ENCODE measurements at places on chromosomes 1 and 21.

DNA sequence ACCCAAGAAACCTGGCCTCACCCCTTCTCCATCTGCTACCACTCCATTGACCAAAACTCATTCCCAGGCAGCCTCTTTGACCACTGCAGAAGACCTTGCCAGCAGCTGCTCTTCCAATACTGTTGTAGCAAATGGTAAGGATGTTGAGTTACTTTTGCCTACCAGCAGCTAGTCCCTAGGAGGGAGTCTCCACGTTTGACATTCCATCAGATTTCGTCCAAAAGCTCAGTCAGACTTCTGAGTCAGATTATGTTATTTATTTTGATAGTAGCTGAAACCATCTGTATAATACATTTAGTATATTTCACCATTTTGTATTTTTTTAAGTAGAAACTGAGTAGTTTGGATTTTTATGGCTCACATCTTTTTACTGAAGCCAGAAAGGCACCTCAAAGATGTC, 51.5 kb upstream of the WNT2B start:
- DNase-seq: no peak

GRCh38 chr1:19442154-19443096, 42.9 kb downstream of the CAPZB start:
- no peak for DNase-seq

GRCh38 chr1:222441066-222441465, 106.8 kb downstream of the HHIPL2 start:
- no peak for DNase-seq

DNA sequence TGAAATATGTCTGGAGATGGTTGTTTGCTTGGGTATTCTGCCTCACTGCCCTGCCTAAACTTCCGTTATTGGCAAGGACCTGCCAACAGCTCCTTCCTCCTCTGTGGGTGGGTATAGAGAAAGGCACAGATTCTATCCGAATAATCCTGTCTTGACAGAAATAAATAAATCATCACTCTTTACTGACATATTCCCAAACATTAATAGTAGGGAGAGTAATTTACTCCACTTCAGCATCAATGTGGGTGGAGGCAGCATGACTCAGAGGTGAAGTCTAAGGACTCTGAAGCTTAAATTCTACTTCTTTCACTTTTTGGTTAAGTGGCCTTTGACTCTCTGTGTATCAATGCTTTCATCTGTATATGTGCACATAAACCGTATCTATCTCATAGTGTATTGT, 2.9 kb downstream of the CD84 start:
- no peak for DNase-seq

GRCh38 chr1:119419109-119419508, 4.2 kb downstream of the HSD3B2 start:
- DNase-seq: no peak

DNA sequence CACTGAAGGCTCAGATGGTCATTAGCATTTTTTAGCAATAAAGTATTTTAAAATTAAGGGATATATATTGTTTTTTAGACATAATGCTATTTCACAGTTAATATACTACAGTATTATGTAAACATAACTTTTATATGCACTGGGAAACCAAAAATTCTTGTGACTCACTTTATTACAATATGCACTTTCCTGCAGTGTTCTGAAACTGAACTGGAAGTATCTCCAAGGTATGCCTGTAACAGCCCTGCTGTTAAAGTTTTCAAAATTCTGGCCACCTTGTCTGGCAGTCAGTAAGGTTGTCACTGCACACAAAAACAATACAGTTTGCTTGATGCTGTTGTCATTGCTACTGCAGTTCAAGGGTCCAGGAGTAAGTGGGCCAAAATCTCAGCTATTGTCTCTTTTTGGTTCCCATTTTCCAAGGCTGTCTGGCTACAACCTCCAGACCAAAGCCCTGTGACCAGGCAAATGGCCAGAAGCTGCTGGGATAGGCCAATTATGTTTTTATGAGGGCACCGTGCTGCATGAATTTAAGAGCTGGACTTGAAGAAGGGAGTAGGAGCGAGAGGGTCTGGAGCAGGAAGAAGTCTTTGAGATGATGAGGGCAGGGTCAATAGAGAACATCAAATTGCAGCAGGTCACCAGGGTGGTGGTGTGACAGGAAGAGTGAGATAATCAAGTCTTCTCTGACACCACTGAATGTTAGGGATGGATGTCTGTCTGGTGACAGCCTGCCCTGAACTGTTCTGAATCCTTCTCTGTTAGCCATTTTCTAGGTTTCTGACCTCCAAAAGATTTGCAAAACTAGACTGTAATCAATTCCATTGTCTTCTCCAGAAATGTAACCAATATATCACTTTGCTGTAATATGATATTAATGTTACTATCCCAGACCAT, 82.3 kb upstream of the CACHD1 start:
- no peak for DNase-seq

- DNase-seq: no peak
Measured at GRCh38 chr1:211247921-211248320, 11.2 kb upstream of the RCOR3 start.

GRCh38 chr1:90936731-90937130, 85.1 kb downstream of the ZNF644 start:
- no peak for DNase-seq

DNA sequence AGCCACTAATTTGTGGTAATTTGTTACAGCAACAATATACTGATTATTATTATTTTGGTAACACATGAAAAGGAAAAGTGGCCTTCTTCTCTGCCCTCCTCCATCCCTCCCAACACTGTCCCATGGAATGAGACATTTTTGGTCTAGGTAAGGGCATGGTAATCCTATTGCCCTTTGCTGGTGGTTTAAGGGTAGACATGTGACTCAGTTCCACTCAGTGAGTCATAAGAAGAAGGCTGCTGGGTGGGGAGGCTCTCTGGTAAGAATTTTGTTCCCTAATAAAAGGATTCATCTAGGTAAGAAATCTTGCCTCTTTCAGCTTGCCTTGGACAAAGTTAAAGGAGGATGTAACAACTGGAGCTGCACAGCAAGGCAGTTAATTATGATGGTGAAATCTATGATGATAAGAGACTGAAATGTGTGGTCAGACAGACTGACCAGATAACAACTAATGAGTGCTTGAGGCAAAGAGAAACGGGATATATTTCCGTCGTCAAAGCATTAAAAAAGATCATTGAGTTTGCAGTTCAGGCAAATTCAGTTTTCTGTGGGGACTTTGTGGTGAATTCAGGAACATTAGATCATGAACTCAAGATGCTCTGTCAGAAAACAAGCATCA, 232.0 kb upstream of the KCNK2 start:
- DNase-seq: no peak

GRCh38 chr1:216898801-216899200, 175.6 kb upstream of the ESRRG start:
- DNase-seq: no peak

DNA sequence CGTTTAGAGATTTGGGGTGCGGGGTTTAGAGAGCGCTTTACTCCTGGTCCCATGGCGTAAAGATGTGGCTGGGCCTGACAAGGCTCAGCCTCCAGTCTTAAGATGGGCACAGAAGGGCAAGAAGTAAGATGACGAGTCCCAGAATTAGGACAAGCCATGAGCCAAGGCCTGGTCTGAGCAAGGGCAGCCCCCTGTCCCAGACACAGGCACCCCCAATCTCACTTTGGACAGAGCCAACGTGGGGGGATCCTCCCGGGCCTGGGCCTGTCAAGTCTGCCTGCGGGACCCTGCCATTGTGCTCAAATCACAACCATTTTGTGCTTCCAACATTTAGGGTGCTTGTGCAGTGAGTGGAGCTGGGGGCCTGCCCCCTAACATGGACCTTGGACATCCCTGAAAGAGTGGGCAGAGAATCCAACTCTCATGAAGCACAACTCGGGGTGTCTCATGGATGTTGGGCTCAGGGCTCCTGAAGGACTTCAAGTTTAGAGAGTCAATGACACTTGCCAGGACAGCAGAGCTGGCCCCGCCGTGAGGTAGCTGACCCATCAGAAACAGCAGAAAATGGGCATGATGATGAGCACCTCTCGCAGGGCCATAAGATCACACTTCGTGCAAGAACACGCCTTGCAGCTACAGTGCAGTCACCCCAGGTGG, 52.6 kb downstream of the KIF21B start:
- no peak for DNase-seq

DNA sequence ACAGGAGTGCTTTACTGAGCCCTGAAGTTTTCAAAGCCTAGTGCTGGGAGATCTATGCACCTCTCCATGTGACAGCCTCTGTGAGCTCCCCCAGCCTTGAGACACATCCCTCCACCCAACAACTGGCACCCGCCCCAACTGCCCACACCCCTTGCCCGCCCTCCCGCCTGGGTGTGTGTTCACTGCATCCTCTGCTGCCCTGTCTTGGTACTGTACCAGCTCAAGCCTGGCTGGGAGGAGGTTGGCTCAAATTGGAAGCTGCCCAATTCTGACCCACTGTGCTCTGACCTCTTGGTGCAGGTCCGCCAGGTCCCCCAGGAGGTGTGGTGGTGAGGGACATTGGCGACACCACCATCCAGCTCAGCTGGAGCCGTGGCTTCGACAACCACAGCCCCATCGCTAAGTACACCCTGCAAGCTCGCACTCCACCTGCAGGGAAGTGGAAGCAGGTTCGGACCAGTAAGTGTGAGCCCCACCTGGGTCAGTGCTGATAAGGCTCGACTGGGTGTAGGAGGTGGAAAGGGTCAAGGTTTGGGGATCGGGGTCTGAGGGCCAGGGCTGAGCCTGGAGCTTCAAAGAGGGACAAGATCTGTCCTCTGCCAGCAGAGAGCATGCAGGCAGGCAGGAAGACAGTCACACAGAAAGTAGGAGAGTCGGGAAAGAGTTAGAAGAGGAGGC, 18.0 kb downstream of the TMEM81 start:
- DNase-seq: no peak

DNA sequence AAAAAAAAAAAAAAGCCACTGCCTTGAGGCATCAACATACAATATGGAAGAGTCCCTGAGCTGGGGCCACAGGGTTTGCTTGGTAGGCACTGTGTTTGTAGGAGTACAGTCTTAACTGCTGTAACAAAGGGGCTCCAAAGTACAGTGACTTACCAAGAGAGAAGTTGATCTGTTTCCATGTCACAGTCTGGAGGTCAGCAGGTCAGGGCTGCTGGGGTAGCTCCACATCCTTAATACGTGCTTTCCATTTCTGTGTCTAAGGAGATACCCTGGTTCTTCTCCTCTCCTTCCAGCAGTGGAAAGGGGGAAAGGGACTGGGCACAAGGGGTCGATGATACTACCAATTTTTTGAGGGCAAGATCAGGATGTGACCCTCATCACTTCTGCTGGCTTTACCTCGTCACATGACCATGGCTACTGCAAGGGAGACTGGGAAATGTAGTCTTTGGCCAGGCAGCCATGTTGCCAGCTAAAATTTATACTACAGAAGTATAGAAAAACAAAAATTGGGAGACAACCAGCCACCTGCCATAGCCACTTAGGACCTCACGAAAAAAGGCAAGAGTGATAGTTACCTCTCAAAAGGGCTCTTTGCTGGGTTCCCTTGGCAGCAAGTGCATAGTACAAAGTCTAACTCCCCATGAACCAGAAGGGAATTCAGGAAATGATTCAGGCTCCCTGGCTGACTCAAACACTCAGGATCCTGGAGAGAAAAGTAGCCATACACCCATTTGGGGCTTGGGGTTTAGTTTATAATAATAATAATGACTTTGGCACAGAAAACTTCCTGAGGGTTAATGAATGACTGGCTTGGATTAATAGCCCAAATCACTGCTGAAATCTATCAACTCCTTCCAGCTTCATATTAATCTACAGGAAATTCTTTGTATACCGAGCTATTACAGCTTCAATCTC, 52.7 kb upstream of the ATP5PO start:
- no peak for DNase-seq

DNA sequence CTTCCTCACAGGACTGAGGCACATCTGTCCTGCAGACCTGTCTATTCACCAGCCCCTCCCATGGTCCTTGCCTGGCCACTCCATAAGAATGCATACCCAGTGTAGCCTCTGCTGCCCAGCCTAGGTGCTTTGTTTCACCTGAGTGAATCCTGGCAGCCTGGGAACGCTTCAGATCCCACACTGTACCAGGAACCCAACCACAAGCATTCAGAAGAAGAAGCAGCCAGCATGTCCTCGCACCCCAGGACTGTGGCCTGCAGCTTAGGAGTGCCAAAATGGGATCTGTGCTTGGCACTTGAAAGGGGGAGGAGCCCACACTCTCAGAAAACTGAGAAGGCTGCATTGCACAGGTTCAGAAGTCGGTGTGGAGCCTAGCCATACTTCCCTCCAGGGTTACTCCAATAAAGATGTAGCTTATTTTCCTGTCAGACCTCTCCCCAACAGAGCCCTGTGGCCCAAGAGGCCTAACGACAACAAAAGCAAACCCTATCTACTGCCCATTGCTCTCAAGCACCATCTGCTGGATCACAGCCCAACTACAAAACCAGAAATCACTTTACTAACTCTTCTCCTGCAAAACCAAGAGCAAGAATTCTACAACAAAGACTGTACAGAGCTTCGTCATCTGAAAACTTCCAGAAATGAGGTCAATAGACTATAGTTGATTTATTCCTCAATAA, 923.1 kb upstream of the NEGR1 start:
- no peak for DNase-seq

DNA sequence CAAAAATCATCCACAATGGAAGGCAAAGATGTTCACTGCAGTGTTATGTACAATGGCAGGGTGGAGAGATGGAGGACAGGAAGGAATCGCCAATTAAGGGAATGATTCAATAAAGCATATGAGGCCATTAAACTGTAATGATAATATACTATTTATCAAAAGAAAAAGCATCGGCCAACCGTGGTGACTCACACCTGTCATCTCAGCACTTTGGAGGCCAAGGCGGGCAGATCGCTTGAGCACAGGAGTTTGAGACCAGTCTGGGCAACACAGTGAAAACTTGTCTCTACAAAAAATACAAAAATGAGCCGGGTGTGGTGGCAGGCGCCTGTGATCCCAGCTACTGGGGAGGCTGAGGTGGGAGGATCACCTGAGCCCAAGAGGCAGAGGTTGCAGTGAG, 89.1 kb downstream of the SSBP3 start:
- no peak for DNase-seq

DNA sequence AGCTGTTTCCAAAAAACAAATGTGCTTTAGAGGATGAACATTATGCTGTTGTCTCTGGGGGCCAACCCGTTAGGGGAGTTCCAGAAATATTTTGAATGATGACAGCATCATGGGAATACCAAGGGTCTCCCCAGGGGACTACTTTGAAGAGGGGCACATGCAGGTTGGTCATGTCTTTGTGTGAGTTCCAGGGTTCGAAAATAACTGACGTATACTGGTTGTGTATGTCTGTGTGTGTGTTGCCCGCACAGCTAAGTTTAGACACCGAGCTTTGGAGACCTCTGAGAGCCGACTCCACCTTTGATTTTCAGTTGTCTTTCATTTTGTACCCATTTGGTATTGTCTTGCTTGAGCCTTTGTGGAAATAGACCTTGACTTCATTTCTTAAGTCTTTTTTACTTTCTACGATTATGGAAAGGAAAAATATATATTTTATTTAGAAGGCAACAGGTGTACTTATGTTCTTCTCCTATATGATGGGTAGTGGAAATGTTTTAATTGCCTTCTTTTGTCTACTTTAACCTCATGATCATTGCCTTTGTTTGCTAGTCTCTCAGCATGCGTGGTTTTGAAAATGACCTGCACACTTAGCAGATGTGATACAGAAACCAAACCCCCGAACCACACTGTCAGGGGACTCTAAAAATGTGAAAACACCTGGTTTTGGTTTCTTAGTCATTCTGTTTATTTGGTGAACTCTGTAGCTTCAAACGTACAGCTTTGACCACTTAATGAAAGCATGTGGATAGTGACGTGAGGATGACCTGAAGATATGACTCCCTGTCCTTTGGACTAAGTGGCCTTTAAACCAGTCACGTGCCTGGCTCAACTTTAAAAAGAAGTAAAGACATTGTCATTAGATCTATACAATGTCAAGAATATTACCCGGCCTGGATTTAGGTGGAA, 56.5 kb downstream of the GALNT2 start:
- DNase-seq: no peak

All from amniotic stem cell (primary cell).